ENCODE measurements at places on chromosomes 16 and 17.

GRCh38 chr16:65681406-65681805, 559.5 kb upstream of the CDH11 start:
- DNase-seq: no peak

DNA sequence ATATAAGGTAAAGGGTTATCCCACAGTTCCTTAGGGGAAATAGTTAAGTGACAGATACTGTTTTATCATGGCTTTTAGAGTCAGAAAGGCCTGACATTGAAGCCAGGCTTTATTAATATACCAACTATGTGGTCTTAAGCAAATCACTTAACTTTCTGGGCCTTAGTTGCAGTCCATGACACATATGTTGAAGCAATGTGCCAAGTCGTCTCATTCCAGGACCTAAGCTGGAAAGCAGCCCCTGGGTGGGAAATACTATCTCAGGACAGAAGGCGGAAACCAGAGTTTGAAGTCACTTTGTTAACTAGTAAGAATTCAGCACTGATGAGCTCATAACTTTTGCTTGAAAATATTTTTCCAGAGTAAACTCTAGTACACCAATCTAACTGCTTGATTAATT, 80.0 kb downstream of the USP32 start:
- no peak for DNase-seq

GRCh38 chr16:12291989-12292759, 315.6 kb downstream of the SNX29 start:
- no peak for DNase-seq

DNA sequence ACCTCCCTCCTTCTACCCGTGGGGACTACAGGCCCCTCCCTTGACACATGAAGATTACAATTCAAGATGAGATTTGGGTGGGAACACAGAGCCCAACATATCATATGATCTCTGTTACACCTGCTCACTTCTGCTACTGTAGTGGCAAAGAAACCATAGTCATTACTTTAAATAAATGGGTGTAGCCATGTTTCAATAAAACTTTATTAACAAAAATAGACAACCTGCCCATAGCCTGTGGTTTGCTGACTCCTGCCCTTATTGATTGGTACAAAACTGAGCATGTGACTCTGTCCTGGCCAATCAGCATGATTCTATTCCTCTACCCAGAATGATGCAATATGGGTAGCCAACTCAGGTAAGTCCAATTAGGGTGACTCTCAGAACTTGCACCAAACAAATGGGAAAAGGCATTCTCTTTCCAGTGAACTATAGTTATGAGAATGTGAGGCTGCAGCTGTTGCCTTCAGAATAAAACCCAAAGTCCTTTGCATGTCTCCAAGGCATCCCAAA, 15.7 kb upstream of the ERCC4 start:
- no peak for DNase-seq

DNA sequence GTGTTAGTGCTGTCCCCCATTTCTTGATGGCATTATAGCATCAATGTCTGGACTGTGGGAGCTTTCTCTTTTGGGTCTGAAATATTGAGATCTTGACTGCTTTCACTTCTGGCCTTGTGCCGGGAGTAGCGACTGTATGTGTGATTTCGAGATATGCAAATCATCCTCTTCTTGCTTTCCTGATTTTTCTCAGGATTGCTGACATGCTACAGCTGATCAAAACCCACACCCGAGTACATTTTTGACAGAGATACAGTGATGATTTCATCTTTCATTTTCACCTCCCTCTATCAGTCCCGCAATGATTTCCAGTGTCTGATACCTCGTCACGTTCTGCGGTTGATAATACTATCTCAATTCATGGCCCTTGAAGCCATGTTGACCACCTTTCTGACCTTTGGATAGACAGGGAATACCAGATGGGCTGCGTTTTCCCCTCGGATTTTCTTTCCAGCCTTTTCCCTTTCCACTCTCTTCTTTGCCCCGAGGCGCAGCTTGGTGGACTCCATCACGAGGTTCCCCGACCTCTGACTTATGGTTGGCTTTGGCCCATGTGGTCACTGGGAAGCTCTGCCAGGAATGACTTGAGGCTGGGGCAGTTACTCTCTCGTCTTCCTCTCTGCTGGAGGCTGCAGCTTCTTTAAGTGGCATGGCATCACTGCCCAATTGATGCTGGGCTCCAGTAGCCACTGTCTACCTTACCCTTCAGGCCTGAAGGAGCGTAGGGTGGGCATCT, 184.4 kb downstream of the SNX29 start:
- no peak for DNase-seq

DNA sequence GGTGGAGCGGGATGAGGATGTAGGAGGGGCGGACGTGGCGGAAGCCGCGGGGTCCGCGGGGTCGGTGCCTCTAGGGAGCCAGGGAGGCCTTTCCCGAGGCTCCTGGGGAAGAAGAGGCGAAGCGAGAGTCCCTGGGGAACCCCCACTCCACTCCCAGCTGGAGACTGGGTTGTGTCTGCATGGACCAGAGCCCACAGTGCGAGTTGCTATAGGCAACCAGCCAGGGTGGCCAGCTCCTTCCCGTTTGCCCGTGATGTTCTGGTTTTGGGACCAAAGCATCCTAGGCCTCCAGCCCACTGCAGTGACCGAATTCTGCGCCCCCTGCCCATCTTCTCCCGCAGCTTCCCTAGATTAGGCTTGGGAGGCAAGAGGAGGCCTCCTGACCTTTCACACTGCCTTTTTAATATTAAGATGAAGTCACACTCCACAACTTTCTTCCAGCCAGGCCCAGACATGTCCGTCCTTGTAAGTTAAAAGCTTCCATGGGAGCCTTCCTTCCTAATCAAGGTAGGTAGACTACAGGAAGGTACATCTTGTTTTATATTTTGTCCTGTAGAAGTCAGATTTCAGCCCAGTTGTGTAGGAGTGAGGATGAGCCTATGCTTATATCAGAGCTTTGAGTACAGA, 469 bp downstream of the AMZ2 start:
- no peak for DNase-seq

- no peak for DNase-seq
Observed at GRCh38 chr16:83939266-83939855, 13.7 kb upstream of the OSGIN1 start.

DNA sequence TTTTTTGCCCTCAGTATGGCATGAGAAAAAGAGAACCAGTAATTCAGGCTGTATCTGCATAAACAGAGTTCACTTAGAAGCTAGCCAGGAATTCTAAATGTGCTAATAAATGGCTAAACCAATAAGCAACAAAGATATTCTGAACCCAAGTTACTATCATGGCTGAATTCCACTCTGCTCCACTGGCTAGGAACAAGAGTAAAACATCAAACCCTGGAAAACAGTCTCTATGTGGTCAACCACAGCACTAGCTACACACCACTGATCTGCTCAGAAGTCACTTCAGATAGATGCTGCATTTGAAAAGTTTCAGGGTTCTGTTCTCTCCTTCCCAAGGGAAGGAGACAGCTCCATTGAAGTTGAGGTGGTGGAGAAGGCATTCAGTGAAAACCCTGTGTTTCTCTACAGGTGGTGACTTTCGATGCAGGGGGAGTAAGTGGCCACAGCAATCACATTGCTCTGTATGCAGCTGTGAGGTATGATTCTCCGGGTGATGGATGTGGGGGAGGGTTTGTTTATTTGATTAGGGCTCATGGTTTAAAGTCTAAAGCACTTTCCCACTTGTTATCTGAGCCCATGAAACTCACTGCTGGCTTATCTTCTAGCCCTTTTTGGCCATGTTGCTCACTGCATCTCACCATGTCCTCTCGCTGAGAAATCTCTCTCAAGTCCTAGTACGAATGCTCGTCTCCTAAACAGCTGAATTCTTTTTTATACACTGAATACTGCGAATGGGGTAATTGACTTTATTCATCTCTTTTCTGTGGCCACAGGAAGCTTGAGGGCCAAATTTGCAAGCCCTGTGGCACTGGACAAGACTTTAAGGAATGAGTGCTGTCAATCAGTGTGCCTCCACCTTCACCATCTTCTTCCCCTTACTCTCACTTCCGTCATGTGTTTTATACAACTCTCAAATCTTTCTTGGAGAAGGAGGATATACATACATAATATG, 39.9 kb downstream of the CENPV start:
- no peak for DNase-seq

- no peak for DNase-seq
Observed at GRCh38 chr17:83181991-83182619, 102.7 kb downstream of the METRNL start.

GRCh38 chr16:16923479-16923878, 544.5 kb downstream of the NPIPA7 start:
- DNase-seq: no peak

DNA sequence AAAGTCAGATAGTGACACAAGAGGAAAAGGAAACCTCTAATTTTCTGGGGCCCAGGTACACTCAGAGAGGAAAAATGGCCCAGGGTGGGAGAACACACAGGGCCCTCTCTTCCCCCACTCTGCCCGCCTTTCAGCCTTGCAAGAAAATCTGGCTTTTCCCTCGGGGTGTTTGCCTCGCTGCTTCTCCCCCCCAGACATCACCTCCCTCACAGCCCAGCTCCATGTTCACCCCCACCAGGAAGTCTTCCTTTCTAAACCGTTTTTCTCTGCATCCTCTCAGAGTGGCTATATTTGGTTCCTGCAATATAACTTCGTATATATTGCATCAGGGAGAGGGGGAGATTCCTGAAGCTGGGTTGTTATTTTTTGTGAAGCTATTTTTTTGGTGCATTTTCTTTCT, 27.3 kb downstream of the RPRML start:
- DNase-seq: no peak

- no peak for DNase-seq
Observed at GRCh38 chr17:82351254-82351712, 7.8 kb upstream of the TEX19 start.

DNA sequence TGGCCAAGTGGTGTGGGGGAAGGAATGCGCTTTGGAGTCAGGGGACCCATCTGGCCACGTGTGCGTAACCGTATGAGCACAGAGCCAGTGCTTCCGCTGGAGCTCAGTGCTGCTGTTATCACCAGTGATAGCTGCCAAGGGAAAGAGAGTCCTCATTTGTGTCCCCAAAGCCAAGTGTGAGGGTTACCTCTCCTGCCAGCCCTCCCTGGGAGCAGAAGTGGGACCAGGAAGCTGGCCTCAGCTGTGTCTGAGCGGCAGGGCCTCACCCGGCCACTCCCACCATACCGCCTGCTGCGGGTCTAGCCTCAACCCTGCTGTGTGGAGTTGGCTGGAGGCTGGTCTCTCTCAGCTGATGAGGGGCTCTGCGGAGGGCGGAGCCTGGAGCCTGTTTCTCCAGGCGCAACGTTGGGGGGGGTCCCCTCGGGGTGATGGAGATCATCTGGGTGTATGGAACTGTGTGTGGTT, 44.5 kb downstream of the MEAK7 start:
- DNase-seq: no peak

DNA sequence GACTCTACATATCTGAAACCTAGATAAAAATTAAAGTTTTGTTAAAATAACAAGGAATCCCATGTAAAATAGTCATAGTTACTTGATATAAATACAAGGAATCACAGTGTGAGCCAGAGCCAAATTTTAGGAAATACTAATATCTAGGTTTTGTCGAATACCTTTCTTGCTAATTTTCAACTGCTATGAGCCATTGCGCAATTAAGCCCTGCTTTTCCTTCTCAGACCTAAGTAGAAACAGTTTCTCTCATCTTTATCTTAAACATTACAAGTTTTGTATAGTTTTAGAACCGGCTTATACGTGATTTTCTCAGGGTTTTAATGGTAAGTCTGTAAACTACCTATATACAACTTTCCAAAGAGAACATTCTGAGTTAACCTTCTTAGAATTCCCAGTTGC, 157.4 kb upstream of the NOG start:
- DNase-seq: no peak

- DNase-seq: no peak
Observed at GRCh38 chr16:88588754-88589153, 18.6 kb downstream of the ZC3H18 start.

DNA sequence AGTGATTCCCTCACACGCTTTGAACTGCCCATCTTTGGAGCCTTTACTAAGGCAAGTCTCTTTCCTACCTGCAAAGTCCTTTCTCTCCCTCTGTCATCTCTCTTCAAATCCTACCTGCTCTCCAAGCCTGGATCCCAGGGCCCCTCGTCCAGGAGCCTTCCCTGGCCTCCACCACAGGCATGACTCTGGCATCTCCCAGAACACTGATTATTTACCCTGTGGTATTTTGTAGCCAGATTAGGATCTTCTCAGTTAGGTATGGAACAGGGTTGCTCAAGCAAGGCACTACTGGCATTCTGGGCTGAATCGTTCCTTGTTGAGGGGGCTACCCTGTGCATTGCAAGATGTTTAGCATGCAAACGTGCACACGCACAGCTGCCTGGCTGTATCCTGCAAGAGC, 31.9 kb upstream of the POLR3E start:
- DNase-seq: no peak

GRCh38 chr17:69406941-69407340, 7.6 kb upstream of the MAP2K6 start:
- DNase-seq: no peak

DNA sequence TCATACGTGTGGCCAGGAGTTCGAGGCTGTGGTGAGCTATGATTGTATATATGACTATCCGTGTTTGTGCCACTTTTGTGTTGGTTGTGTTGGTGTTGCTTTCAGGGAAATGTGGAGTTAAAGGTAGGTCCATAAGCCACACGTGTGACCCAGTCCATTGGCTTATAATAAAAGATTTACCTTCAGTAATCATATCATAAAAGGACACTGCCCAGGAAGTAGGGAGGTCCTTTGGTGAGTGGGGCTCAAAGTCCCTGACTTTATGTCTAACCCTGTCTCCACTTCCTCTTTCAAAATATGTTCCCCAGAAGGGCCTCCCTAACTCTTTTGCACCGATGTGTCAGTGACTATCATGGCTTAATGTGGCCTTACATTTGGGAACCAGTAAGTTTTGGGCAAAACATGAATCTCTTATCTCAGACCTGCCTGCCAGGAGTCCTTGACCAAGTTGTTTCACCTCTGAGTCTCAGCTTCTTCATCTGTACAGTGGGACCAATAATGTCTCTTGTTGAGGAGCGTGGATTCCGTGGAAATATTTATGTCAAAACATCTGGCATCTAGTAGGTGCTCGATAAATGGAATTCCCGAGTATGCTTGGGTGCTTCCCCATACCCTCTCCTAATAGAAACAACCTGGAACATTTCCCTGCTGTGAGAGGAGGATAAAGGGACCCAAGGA, 4.8 kb downstream of the TNP2 start:
- DNase-seq: no peak

- DNase-seq: no peak
Observed at GRCh38 chr16:54373534-54374520, 87.2 kb upstream of the IRX3 start.

DNA sequence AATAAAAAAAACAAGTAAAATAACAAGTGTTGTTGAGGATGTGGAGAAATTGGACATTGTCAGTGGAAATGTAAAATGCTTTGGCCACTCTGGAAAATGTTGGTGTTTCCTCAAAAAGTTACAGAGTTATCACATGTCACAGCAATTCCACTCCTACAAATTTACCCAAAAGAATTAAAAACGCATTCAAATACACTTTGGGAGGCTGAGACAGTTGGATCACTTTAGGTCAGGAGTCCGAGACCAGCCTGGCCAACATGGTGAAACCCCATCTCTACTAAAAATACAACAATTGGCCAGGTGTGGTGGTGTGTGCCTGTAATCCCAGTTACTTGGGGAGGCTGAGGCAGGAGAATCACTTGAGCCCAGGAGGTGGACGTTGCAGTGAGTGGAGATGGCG, 5.6 kb downstream of the TOP3A start:
- DNase-seq: no peak

- DNase-seq: no peak
Observed at GRCh38 chr16:16038950-16039349, 89.5 kb downstream of the ABCC1 start.

GRCh38 chr16:31136287-31136662, 748 bp upstream of the PRSS8 start:
- DNase-seq: no peak

- no peak for DNase-seq
Observed at GRCh38 chr17:81391936-81392908, 3.0 kb upstream of the BAHCC1 start.

- DNase-seq: no peak
Observed at GRCh38 chr17:75636381-75637142, 3.3 kb downstream of the SMIM5 start.

Data from retinal pigment epithelial cell (primary cell).